ENCODE measurements at places on chromosomes 7 and 10.

DNA sequence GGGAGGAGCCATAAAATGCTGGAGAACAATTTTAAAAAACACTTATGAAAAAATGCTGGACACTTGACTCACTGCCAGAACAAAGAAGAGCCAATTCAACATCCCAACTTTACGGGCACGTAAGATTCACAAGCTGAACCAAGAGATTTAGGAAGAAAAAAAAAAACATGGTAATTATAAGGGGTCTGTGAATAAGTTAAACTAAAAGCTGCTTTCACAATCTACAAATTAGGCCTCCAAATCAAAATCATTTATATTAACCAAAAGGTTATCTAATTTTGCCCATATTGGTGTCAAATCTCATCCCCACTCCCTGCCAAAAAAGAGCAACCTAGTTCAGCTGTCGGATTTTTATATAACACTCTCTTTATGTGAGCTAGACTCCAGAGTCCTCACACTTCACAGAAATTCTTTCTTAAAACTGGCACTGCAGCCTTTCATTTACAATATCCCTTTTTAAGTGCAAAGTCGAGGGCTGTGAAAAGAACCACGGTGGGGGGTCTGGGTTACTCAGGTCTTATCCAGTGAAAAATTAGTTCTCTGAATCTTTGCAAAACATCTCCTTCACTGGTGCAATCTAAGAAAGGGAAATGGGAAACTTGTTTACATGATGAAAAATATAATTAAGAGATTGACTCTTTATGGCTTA lies 30.4 kb upstream of the DGKI start:
- DNase-seq, result no peak

- no peak for DNase-seq
Measured at GRCh38 chr7:67762516-67762915, 765.9 kb downstream of the TYW1 start.

- DNase-seq, result no peak
Measured at GRCh38 chr10:77104459-77104980, 533.1 kb downstream of the KCNMA1 start.

DNA sequence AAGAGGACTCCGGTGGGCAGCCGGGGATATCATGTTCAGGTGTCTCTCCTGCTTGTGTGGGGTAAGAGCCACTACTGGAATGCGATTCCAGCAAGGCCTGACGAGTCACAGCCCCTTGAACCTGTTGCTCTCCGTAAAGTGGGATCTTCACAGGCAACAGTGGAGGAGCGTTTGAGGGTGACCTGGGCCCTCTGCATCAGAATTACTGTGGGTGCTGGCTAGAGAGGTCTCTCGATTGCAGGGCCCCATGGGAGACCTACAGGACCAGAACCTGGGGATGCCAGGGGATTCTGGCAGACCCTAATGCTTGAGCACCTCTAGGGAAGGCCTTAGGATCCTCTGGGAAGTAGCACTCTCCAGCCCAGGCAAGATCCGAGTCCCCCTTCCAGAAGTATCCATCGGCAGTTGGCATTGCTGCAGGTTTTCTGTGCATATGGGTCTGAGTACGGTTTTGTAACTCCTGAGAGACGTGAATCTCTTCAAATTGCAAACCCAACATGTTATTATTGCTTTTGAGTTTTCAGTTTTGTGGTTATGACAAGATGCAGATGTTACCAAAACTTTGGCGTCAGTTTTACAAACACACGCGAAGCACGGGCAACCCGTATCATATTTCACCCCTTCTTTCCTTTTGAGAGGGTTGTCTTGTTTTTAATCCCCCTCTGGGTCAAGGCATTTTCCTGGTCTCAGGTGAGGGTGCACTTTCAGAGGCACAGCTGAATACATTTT lies 4.6 kb downstream of the MGMT start:
- no peak for DNase-seq

DNA sequence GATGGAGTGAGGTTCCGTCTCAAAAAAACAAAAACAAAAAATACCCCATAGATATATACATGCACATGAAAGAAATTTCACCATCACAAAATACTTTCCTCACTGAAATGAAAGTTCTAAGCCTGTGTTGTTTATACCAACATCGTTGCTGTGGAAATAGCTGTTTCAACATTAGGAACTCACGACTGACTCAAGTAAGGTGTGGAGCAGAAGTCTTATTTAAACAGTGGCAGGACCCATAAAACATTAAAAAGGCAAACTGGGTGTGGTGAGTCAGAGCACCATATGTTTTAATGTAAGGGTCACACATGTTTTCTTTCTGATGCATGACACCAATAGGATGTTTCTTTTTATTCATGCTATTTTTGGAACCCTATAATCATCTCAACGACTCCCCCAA lies 48.3 kb downstream of the BAIAP2L1 start:
- no peak for DNase-seq
